Sigmoid colon (tissue), 7 donors: ENCODE measurements at places on chromosomes 16 and 17.
A peak's percentile ranks its signal among the peaks of the same experiment; 100 is the strongest.

- no peak for DNase-seq
Measured at GRCh38 chr17:33686171-33686570, 393.1 kb upstream of the ASIC2 start.

GRCh38 chr17:44956998-44957981 lies 9.7 kb upstream of the KIF18B start:
- peak; percentile 29 for DNase-seq

DNA sequence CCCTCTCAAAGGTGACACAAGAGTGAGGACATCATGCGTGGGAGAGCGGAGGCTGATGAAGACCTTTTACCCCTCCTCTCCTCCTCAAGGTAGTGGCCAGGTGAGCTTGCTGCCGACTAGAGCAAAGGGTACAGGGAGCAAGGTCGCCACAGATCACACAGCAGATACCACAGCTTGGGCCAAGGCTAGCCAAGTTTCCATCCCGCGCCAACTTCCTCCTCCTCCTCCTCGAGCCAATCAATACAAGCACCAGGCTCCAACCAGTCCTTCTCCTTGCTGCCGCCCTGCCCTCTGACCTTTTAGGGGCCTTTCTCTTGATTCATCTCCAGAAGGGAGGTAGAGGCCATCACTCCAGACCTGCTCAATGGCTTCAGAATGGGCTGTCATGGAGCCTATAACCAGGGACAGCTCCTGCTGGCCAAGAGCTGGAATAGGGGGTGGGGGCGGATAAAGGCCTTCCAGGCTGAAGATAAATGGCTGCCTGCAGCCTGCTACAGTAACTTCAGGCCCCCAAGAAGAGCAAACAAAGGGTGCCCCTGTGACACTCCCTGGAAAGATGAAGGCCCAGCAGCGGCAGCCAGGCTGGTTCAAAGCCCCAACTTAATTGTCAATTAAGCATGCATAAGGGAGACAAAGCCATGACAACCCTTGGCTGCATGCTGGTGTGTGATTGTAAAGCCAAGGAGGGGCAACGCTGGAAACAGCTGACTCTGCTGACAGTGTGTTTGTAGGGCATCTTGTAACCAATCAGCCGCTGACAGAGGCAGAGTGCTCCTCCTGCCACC lies 17.8 kb downstream of the HNF1B start:
- no peak for DNase-seq

GRCh38 chr17:66715745-66716156 lies 119.2 kb upstream of the CACNG5 start:
- no peak for DNase-seq
